ENCODE measurements at places on chromosomes 1 and 21.

GRCh38 chr1:80533093-80533492 is 1267.6 kb upstream of the ADGRL2 start:
- DNase-seq, result no peak

GRCh38 chr1:66415866-66416265 is 118.1 kb upstream of the SGIP1 start:
- DNase-seq, result no peak

DNA sequence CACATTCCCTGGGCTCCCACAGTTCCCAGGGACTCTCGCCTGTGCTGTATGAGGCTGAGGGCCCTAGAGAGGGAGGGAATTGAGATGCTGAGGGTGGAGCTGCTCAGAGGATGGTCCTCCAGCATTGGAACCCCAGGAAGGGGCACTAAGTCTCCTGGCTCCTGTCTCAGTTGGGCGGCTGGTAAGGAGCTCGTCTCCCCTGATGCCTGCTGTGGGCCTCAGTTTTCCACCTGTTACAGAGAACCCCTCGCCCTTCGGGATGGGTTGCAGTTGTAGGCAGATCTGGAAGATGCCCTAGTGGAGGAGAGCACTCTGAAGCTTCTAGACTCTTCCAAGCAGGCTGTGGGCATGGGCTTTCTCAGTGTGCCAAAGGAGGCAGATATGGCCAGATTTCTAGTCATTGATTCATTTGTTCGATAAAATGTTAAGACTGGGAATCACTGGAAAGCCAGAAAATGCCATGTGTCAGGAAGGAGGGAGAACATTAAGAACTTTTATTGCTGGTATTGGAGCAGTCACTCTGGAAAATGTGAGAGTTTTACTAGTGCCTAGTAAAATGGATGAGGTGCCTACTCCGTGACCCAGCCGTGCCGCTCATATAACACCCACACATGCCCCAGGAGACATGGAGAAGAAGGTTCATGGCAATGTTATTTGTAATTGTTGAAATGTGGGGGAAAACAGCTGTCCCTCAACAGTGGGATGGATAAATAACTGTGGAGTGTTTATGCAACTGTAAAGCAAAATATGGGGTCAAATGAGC is 828 bp upstream of the MYBPH start:
- DNase-seq, result no peak

GRCh38 chr1:7264101-7264500 is 478.8 kb downstream of the CAMTA1 start:
- DNase-seq, result no peak

GRCh38 chr1:22216210-22216883 is 73.5 kb upstream of the WNT4 start:
- no peak for DNase-seq

GRCh38 chr21:41037936-41038335 is 130.0 kb upstream of the BACE2 start:
- DNase-seq, result no peak

GRCh38 chr21:38780879-38781278 is 24.9 kb upstream of the ETS2 start:
- DNase-seq, result no peak

DNA sequence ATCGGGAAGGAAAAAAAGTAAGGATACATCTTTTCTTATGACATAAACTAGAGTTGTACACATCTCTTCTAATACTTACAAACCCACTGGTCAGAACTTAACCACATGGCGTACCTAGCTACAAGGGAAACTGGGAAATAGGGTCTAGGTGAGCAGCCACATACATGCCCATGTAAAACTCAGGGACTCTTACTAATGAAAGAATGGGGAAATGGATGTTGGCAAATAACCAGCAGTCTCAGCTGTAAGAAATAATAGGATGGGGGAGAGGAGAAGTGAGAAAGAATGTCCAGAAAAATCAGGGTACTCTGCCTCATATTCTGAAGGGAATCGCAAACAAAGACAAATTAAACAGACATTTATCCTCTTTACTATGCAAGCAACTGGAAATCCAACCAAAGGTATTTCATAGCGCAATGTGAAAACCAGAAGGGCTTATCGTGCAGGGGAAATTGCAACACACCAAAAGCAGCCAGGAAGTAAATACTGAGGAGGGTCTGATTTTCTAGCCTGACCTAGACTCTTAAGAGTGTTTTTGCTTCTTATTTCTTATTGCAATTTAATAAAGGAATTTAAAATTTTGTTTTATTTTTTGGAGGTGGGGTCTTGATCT is 17.5 kb downstream of the GTF2B start:
- DNase-seq, result no peak

GRCh38 chr1:66550243-66550642 is 16.3 kb downstream of the SGIP1 start:
- no peak for DNase-seq

DNA sequence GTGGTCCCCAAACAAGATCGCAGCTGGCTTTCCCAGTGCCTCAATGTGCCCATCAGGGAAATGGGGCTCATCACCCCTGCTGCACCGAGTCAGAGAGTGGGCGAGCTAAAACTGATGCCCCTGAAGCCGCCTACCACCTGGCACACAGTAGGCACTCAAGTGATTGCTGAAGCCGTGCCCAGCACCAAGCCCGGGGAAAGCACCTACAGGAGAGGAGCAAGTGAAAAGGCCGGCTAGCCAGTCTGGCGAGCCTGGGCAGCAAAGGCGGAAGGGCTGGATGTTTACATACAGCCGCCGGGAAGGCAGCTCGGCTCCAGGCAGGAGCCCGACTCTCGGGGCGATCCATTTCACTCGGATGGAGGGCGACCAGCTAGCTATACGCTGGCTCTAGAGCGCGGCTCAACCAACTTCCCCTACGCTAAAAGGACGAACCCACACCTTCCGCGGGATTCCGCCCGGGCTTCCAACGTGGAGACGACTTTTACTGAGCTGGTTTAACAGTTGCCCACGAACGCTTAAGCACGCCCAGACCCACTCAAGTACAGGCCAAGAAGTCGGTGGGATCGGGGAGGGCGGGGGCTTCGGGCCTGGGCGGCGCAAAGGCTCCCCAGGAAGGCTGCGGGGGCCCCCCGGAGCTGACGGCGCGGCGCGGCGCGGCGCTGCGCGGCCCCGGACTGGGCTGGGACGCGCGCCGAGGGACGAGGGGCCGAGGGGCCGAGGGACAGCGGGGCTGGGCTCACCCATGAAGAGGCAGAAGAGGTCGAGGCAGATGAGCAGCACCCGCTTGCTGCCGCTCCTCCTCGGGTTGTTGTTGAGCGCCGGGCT is 1.0 kb downstream of the PLPP3 start:
- DNase-seq, result peak; percentile 10

DNA sequence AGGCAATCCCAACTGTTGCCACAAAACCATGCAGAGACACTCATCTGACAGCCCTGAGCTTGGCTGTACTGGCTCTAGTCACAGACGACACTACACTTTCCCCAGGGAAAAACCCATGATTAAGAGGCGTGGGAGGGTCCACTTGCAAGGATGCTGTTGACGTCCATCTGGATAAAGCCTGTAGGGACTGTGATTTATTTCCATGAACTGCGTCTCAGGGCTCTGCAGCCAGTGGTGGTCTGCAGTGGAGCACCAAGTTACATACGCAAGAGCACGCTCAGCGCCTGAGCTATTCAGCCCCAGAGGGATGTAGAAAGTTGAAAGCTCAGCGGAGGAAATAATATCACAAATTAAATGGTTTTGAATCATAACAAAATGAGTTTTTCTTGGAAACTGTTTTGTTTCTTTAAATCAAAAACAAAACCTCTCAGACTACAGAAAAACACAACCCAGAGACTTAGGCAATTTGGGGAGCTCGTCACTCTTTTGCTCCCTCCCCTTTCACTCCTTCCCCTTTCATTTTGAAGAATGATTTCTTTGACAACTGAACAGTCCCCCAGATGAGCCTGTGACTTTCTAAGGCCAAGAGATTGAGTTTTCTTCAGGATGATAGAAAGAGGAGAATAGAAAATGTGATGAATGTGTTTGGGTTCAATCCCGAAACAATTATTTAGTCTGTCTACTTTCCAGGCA is 71.2 kb downstream of the NGF start:
- no peak for DNase-seq

DNA sequence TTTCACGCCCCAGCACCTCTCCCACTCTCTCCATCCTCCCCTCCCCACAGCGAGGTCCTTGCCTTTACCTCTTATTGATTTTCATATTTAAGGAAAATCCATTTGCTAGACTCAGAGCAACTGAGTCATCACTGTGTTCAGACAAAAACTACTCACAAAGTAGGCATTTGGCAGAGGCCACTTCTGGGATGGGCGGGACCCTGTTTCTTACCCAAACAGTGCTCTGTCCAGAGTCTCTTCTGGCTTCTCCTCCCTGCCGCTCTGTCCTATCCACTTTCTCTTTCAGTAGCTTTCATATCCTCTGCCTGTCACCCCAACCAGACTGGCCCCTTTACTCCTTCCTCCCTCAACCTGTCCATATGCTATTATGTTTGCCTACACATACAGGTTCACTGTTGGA is 2.4 kb upstream of the NAV1 start:
- DNase-seq, result peak; percentile 86

DNA sequence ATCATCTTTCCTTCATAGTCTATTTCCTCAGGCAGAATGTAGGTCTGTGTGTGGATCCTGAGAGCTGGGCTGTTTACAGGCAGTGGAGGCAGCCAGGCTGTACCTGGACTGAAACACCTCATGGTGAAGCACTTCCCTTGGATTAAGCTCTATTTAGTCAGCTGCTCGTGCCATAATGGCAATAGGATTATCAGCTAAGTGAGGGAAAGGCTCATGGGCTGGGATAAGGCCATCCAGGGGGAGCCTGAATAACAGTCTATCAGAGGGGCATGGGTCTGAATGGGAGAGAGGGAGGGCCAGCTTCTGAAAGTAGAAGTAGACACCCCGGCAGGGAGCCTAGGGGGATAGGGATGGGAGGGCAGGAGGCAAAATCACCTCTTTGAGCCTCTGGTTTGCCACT is 8.3 kb downstream of the RNASEL start:
- no peak for DNase-seq

- no peak for DNase-seq
These were observed 4.8 kb downstream of the TP73 start for GRCh38 chr1:3657096-3657475.

DNA sequence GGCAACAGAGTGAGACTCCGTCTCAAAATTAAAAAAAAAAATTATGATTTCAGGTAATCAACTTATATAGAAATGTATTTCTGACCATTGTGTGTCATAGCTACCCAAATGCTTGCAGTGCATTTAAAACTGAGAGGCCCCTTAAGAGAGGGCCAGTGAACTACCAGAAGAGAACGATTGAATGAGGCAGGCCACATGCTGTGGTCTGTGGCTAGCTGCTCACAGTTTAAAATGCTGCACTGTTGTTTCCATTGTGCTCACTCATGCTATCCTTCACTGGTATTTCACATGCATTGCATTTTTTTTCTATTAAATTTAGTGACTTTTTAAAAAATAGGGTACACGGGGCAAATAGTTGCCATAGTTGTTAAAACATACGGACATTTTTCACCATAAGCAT is 26.0 kb downstream of the CHML start:
- no peak for DNase-seq
